ENCODE measurements at places on chromosomes 2 and 18.

GRCh38 chr2:9230051-9230802 is 23.6 kb downstream of the ASAP2 start:
- DNase-seq: no peak

GRCh38 chr2:31258351-31258750 is 24.4 kb downstream of the EHD3 start:
- no peak for DNase-seq

- DNase-seq: no peak
Observed at GRCh38 chr2:152099367-152100050, 665 bp upstream of the CACNB4 start.

DNA sequence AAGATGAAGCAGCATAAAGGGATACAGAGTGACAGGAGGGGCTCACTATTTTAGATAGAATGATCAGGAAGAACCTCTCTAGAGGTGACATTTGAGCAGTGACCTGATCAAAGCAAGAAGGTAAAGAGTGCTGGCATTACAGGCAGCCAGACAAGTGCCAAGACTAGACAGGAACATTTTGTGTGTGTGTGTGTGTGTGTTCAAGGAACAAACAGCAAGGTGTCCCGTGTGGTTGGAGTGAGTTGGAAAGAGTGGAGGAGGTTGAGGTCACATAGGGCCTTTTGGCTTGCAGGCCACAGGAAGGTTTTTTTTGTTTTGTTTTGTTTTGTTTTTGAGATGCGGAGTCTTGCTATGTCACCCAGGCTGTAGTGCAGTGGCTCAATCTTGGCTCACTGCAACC is 25.7 kb downstream of the FZD5 start:
- no peak for DNase-seq

DNA sequence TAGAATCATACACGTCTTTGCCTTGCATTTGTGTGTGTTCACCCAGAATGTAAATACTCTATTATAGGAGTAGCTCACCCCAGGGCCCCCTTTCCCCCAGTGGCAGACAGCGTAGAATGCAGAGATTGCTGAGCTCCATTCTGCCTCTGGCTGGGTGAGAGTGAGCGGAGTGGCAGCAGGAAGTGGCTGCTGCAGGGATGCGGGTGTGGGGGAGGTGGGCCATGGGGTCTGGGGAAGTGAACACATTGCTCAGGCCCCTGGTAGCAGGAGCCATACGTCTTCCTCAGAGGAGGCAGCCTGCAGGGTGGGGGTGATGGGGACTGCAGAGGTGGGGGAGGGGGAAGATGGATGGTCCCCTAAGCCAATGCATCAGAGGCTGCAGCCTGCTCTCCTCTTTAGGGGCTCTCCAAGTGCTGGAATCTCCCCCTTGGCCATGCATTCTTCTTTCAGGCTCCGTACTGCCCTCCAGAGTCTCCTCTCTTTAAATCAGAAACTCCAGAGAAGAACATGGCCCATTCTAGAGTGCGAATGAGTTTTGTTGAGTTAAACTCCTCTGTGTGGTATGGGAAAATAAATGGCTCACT is 72.2 kb downstream of the CELF4 start:
- DNase-seq: no peak

- DNase-seq: no peak
Observed at GRCh38 chr2:173658946-173659371, 304.3 kb downstream of the CDCA7 start.

- DNase-seq: no peak
Observed at GRCh38 chr18:24273596-24273995, 124.0 kb downstream of the OSBPL1A start.

DNA sequence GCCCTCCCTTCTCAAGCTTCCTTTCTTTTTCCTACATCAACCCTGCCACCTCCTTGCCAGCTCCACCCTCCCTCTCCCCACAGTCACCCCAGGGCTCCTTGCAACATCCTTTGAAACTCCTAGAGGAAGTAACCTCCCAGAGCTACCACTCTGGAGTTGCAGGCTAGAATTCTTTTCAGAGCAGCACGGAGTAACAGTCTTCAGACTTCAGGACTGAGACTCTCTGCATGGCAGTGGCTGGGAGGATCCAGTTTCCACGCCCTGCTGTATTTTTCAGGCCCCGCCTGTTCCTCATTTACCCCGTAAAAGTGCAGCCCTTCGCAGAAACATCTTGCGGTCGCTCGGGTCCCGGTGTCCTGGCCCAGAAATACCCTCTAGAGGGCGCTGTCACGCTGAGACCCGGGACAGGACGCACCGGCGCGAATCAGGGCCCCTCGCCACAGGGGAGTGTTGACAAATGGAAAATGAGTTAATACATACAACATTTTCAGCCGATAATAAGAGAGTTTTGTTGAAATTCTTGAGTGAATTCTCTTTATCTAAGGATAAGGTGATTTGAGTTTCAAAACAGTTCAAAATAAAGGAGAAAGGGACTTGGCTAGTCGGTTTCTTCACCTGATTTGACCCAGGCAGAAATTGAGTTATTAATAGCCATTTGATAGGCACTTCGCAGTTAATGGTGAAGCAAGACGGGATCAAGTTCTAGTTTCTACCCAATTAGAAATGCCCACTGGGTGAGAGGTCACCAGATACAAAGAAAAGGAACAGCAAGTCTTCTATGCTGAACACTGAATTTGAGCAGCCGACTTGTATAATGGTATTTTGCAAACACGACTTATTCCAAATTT is 18.5 kb upstream of the NTSR2 start:
- DNase-seq: peak; percentile 72

GRCh38 chr2:118856330-118856977 is 9.0 kb upstream of the EN1 start:
- DNase-seq: no peak

DNA sequence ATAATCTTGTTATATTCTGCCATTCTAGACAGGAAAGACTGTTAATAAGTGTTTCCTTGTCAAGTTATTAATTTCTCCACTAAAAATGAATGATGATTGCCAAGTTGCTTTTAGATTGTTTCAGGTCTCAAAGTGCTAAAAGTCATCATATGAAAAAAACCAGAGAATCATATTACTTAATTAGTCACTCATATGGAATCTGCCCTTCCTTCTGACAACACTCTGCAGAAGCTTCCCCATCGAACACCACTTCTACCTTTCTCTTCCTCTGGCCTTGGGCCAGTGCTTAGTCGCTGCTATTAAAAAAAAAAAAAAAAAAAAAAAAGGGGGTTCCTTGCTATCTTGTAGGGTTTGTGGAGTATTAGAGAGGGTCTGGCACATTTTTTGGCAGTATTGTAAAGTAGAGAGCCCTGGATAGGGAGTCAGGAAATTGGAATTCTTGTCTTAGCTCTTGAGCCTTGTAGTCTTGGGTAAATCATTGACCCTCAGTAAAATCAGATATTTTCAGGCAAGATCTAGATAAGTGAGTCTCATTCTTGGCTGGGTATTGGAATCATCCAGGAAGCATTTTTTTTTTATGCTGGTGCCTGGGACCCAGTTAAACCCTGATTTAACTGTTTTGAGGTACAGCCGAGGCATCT is 141.7 kb upstream of the CCDC68 start:
- DNase-seq: no peak

DNA sequence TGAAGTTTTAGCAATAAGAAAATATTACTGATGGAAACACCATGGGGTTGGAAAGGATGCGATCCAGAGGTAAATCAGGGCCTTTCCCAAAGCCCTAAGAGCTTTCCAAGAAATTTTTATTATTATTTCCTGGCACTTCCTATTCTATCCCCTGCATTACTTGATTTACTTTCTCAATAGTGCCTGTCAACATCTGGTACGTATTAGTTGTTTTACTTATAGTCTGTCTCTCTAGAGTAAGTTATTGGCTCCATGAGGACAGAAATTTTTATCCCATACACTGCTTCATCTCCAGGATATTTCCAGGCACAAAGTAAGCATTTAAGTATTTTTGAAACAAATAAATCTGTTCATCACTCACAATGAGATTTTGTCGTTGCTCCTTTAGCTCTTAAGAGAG is 18.1 kb downstream of the PPP4R1 start:
- no peak for DNase-seq

- no peak for DNase-seq
Observed at GRCh38 chr2:29519338-29519925, 402.0 kb downstream of the ALK start.

DNA sequence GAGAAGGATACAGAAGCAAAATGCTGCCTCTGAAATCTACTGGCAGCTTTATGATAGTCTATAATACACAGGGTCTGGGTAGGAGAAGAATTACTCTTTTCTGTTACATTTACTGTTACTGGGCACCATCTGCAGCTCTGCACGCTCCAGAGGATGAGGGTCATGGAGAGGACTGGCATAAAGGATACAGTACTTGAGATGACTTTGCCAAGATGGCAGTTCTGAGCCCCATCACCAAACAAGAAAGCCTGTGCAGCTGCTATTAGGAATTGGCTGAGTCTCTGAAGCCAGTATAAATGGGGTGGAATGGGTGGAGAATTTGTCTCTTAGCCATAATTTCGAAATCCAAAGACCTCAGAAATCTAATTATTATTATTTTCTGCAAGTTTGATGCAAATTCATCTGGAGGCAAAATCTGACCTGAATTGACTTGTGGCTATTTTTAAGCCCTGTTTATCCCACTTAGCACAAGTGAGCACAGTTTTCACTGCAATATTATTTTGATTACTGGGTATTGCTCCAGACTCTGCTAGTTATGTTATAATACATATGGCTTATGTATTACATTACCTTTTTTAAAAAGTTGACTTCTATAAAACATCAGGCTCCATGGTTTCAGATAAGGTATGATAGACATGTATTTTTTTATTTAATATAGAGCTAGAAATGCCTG is 579.5 kb downstream of the MBD2 start:
- DNase-seq: no peak

GRCh38 chr18:71105078-71105819 is 816.4 kb downstream of the SOCS6 start:
- no peak for DNase-seq

GRCh38 chr2:55408918-55409868 is 10.5 kb downstream of the CCDC88A start:
- no peak for DNase-seq

- DNase-seq: no peak
Observed at GRCh38 chr2:237016121-237016915, 69.4 kb upstream of the COPS8 start.

DNA sequence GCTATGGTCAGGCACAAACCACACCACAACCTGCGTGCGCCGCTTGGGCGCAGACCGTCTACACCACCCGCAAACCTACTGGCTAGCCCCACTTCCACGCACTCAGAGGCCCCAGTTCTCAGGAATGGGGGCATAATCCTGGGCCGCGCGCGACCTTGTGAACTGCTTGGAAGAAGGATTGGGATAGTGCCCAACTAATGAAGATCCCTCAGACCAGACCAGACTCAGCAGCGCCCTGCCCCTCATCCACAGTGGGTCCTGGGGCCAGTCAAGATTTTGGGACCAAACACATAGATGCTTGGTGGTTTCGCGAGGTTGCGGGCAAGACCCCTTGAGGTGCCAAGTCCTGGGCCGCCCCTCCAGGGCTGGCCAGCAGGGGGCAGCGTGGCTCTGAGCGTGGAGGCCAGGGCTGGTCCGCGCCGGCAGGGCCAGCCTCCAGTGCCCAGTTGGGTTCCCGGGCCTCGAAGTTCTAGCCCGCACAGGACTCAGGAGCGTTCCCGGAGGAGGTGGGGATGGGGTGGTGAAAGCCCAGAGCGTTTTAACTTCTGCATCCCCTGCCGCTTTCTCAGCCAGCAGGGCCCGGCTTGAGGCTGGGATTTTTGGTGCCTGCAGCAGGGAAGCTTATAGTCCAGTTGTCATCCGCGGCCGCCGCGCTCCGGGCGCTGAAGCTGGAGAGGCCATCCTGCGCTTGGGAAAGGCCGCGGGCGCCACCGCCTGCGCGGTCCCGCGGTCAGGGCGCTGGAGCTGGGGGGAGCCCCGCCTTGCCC is 8.3 kb downstream of the OSR1 start:
- no peak for DNase-seq

- no peak for DNase-seq
Observed at GRCh38 chr2:166154685-166155338, 27.0 kb upstream of the SCN1A start.

DNA sequence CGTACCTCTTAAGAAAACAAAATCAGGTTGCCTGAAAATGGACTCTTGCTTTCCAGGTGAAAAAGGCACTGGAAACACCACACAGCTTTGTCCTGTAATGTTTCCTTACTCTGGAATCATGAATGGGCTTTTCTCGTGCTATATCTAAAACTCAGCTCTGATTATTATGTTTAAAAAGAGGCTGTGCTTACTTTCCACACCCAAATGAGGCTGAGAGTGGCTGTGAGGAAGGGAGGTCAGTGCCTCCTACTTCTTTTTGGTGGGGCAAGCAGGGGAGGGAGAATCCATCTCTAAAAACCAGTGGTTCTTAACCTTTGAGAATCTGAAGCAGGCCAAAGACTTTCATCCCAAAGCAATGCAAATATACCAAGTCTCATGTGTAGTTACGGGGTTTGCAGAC is 148.6 kb downstream of the FAM210A start:
- DNase-seq: no peak

- no peak for DNase-seq
Observed at GRCh38 chr2:210922419-210922818, 366.0 kb downstream of the CPS1 start.

DNA sequence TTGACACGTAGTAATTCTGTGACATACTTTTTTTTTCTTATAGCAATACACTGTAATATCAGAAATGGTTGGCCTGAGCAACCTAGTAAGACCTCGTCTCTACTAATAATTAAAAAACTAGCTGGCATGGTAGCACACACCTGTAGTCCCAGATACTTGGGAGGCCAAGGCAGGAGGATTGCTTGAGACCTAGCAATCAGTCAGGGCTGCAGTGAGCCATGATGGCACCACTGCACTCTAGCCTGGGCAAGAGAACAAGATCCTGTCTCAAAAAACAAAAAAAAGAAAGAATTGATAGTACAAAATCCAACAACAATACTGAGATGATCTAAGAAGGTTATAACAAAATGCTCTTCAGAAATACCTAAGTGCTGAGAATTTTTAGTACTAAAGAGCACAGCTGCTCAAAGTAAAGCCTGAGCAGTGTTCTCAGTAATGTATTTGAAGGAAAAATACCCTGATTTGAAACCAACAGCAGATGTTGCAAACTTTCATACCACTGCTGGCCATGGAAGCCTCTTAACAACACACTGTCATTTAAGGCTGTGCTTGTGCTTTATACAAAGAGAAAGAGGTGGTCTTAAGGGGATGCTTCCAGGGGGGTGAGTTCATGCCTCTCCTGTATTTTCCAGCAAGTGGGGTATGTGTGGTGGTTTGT is 132.6 kb upstream of the CDCA7 start:
- DNase-seq: no peak

- DNase-seq: no peak
Observed at GRCh38 chr2:172168917-172169346, 66.2 kb upstream of the DLX2 start.

GRCh38 chr2:230227216-230227615 is 1.7 kb downstream of the SP140 start:
- DNase-seq: no peak

DNA sequence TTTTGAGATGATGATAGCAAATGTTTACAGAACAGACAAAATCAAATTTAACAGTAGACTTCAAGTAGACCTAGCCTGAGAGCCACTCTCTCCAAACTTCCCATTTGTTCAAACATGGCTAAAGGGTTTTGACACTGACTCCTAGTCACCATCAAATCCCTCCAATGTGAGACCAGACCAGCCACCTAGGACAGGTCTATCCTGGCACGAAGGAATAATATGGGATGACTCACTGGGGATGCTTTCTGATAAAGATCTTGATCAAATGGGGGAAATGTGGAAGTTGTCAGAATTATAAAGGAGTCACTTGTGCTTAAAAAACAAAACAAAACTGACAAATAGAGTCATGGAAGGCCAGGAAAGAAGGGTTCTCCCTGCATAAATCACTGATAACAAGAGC is 95.7 kb downstream of the EDAR start:
- DNase-seq: no peak
